ENCODE measurements at places on chromosomes 11 and 22.
A peak's percentile ranks its signal among the peaks of the same experiment; 100 is the strongest.

DNA sequence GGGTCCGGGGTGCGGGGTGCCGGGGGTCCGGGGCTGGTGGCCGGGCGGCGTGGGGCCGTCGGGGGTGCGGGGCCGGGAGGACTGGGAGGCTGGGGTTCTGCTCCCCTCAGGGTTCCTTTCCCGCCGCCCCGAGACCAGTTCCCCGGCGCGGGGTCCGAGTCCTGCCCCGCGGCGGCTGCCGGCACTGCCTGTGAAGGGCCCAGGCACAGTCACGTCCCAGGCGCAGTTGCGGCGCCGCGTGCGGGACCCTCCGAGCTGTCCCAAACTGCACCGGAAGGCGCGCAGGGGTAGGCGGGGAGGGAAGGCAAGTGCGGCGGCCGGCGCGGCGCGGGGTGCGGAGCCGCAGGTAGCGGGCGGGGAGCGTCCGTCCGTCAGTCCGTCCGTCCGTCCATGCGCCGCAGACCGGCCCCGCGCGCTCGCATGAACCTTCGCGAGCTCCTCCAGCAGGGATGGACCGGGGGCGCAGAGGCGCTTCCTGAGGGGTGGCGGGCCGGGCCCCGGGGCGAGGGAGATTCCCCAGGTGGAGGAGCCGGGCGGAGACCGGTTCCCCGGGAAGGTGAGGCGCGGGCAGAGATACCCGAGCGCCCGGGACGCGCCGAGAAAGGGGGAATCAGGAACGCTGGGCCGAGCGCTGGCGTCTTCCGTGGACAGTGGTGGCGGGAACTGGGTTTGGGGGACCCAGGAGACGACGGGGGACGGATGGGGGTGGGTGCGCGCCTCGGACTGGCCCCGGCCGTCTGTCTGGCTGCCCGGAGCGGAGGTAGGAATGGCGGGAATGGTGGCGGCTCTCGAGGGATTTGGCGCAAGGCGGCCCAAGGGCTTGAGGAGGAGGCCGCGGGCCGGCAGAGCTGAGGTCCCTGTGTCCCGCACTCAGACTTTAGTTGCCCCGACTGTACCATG lies 3.1 kb upstream of the ADORA2A start:
- no peak for DNase-seq

DNA sequence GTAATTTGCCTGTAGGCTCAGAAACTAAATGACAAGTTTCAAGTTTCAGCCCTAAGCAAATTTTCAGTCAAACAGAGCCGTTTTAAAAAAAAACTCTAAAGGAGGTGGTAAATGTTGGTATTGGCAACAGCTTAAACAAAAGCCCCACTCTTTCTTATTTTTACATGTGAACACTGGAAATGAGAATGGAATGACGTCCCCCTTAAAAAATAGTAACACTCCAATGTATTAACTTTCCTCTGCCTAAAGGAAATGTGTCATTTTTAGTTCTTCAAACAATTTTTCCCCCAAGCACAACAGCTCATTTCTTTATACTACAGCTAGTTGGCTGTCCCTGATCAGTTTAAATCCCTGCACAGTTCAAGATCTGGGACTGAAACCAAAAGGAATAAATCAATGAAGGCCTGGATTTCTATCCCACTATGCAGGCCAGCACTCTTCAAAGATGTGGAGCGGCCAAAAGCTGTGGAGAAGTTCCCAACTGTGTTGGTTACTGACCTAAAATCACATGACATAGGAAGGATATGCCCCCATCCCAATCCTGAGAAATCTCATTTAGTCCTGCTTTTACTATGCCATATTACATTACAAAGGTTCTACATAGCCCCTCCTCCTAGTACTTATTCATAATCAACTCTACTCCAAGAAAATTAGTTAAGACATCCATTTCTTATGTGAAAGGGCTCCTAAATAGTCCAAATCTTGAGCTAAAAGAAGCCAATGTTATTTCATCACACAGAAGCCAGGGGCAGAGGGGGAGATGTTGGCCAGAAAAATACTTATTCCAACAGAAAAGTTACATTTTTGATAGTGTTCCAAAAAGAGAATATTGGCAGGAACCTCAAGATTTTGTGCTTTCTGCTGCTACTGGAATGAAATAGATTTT lies 95.9 kb downstream of the CADM1 start:
- DNase-seq: no peak

DNA sequence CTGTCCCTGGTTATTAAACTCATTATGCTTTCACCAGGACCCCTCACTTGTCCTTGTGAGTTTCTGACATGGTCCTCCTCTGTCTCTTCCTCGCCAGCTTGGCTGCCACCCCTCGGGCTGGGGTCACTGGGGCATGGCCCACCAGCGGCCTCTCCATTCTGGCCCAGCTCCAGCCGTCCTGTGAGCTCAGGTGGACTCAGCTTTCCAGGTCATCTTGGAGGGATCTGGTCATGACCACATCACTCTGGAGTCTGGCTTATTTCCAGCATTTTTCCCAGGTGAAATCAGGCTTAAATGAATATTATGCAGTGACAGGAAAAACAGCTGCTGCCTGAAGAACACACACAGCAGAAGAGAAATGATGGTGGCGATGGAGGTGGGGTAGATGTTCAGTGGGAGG lies 224.5 kb downstream of the ADAMTS15 start:
- no peak for DNase-seq

DNA sequence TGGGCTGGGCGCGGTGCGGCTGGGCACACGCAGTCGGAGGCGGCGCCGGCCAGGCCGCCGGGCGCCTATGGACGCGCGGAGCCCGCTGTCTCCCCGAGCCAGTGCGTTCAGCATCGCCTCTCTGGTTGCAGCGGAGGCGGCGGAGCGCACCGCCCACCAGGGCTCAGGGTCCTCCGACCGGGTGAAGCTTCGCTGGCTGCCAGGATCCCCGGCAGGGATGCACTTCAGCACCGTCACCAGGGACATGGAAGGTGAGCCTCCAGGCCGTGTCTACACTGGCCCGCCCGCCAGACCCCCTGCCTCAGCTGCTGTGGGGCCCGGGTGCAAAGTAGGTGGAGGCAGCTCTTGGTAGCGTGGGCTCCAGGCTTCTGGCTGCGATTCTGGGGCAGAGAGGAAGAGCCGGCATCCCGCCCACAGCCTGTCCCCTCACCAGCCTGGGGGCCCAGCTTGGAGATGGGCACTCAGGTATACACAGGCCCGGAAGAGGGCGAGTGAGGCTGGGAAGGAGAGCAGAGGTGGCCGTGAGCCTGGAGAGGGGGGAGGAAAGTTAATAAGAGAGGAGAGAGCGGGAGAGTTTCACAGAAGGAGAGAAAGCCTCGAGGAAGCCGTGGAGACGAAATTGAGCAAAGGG lies 1.0 kb upstream of the TBX1 start:
- DNase-seq: no peak

DNA sequence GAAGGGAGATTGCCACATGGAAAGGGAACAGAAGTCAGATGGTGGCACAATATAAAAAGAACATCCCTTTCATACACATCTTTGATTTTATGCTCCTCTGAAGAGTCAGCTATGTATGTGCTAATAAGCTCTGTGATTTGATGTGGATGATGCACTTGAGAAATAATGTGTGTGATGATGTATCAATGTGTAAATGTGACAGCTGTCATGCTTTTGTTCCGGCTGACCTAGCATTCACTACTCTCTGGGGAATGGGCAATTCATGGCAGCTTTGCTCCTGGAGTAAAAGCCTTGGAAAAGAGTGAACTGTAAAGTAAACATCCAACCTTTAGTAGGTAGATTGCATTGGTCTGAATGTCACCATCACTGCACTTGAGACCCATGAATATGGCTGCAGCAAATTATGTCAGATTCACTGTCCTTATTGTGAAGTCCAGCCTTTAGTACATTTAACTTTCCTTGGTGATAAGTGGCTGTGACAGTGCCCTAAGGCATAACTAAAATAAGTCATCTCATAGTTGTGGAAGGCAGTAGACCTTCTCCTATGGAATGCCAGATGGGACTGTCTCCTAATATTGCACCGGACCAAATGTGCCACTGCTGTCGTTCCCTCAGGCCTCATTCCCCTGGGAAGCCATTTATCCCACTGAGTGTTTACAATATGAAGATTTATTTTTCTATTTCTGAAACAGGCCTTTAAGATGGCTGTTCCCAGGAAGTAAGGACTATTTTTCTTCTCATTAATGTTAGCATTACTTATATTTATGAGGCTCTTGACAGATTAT lies 178.2 kb upstream of the CCDC90B start:
- DNase-seq: no peak

GRCh38 chr11:120511820-120512738 lies 531 bp downstream of the GRIK4 start:
- no peak for DNase-seq

- DNase-seq: no peak
These were observed 396.8 kb downstream of the GUCY1A2 start for GRCh38 chr11:106621484-106621883.

DNA sequence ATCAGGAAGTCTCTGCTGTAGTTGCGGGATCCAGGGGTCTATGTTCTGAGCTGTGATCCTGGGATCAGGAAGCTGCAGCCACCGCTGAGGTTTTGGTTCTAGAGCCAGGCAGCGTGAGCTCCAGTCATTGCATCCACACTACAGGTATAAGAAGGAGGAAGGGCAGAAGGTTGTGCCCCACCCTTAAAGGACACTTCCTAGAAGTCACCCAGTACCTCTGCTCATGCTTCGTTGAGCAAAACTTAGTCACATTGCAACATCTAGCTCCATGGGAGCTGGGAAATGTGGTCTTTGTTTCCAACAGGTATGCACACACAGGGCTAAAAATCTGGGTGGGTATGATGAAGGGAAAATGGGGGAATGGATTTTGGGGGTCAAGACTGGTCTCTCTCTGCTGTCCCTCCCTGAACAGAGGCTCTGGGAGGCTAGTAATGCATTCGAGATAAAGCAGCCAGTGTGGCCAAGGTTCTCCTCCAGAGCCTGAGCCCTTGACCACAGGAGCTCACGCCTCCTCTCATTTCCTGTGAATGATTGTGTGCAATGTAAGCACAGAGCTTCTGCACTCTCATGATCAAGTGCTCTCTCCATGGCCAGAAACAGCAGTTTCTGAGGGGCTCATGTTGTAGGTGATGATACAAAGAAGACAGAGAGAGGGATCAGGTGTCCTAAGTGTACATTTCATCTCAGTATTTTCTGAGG lies 86.8 kb upstream of the OR4B1 start:
- DNase-seq: no peak

- DNase-seq: no peak
These were observed 57.1 kb downstream of the FAM181B start for GRCh38 chr11:82676483-82677094.

GRCh38 chr22:50542416-50542927 lies 3.2 kb upstream of the KLHDC7B start:
- DNase-seq: no peak

GRCh38 chr22:45319324-45319685 lies 9.6 kb downstream of the FAM118A start:
- no peak for DNase-seq

- DNase-seq: peak; percentile 58
These were observed 119.9 kb downstream of the CTTN start for GRCh38 chr11:70517988-70518907.

GRCh38 chr11:130671801-130672700 lies 223.6 kb downstream of the ADAMTS15 start:
- DNase-seq: no peak

- DNase-seq: peak; percentile 26
These were observed 6.8 kb downstream of the HPS4 start for GRCh38 chr22:26476705-26477340.

DNA sequence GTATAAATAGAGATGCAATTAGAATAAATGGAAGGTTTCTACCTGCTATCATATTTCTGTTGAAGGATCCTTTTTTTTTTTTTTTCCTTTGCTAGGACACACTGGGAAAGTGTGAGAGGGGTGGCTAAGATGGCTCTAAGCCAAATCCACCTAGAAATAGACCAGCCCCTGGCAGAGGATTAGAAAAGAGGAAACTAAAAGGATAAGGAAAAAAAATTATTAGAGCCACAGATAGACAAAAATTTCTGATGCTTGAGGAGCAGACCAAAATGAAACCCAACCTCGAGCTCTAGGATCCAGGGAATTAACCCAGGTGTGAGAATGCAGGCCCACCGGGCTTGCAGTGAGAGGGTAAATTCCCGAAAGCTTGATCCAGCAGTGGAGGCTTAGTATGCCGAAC lies 262.3 kb downstream of the CADM1 start:
- no peak for DNase-seq

DNA sequence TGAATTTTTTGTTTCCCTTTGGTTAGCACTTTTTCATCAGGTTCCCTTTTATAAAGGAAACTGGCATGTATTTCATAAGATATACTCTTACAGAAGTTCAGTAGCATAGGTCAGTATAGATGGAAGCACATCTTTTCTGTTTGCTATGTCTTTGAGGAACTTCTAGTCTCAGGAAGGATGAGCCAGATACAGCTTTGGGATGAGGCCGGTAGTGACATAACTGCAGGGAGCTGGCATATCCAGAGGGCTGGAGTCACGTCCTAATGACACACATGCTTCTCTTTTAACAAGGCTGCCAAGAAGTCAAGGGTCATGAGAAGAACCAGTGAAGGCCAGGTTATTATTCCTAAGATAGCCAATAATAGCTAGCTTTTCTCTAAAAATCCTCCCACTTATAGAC lies 33.3 kb upstream of the ADSL start:
- no peak for DNase-seq

GRCh38 chr22:39665661-39666431 lies 95.3 kb downstream of the CACNA1I start:
- DNase-seq: no peak

GRCh38 chr11:79616392-79616851 lies 175.6 kb upstream of the TENM4 start:
- no peak for DNase-seq

GRCh38 chr22:19691721-19692341 lies 22.5 kb upstream of the SEPTIN5 start:
- peak; percentile 24 for DNase-seq

- no peak for DNase-seq
These were observed 14.9 kb downstream of the DNAJB13 start for GRCh38 chr11:73965764-73966121.

- no peak for DNase-seq
These were observed 26.6 kb downstream of the NUP50 start for GRCh38 chr22:45190202-45190872.

DNA sequence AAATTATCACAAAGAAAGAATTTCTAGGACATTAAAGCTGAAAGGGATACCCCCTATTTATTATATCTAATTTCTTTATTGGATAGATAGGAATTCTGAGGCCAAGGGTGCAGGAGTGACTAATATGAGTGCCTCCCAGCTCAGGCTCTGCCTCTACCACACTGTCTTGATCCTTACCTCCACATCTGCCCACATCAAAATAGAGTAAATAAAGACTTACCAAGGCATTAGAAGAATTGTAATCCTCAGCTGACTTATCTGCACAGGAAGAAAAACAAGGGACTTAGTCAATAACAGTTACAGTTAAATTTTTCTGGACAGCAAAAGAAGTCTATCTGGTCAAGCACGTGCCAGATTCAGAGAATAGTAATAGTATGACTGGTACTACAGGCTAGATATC lies 72.6 kb upstream of the GDPD4 start:
- DNase-seq: peak; percentile 24
